NCI-H1694 treated with DMSO at 0.1 percent for 48 hours (cell line): ENCODE measurements at places on chromosomes 11 and 22.

- no peak for DNase-seq
Observed at GRCh38 chr22:46780453-46780852, 18.0 kb downstream of the TBC1D22A start.

DNA sequence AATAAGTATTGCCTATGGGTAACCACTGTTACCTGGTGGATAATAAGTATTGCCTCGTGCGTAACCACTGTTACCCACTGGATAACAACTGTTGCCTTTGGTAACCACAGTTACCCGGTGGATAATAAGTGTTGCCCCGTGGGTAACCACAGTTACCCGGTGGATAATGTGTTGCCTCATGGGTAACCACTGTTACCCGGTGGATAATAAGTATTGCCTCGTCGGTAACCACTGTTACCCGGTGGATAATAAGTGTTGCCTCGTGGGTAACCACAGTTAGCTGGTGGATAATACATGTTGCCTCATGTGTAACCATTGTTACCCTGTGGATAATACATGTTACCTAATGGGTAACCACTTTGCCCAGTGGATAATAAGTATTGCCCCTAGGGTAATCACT lies 9.8 kb upstream of the NXPE4 start:
- DNase-seq, result no peak

DNA sequence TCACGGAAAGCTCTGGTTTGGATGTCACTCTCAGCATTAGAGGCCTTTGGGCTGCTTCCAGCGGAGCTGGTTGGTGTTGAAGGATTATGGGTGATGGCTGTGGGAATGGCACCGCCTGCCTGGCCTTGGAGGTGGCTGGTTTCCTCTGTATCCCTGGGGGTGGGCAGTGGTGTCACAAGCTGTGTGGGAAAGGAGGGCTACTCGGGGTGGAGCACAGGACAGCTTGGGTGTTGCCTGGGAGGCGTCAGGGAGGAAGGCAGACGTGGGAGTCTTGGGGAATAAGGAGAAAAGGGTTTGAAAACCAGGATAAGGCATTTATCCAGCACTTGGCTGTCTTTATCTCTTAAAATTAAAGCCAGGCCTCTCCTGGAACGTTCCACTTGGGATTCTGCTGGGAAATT lies 71.8 kb downstream of the ADAMTS15 start:
- no peak for DNase-seq

DNA sequence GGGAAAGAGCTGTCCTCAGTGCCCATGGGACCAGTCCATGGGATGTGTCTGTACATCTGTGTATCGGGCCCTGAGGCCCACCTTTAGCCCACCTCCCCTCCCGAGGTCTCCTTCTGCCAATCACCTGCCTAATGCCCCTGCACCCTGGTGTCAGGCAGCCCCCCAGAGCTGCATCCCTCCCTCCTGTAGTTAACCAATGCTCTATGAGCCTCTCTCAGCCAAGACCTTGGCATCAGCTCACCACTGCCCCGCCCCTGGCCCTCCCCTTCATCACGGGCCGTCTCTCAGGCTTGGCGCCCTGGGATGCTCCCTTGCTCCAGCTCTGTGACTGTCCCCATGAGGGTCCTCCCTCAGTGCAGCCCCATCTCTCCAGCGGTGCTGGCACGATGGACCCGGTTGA lies 18.5 kb downstream of the MGAT3 start:
- no peak for DNase-seq

DNA sequence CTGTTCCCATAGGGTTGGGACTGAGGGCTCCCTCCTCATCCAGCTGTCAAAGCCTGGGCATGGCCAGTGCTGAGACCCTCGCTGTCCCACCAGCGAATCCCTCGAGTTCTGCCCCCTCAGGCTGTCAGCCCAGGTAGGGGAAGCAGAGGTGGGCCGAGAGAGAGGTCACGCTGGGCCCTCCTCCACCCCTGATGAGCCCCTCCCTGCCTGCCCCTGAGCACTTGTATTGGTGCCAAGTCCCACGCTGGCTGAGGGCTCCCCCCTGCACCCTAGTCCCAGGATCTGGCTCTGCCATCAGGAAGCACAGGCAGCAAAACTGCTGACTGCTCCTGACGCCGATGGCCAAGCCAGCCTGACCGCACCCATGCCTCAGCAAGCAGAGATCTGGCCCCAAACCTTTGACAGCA lies 3.3 kb downstream of the PRR33 start:
- DNase-seq, result no peak

DNA sequence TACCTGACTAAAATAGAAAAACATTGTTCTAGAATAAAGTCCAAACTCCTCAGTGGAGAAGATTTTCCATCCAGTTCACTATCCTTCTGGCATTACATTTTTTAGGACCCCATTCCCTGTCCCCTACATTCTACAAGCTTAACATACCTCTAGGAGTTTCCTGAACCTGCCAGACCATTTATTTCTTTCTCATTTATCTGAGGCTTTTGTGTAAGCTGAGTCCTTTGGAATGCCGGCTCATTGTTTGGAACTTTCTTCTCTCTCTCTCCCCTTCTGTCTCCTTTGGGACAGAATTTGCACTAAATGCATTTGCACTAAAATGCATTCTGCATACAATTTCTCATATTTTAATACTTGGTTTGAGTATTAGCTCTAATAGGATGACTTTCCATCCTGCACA lies 393.0 kb upstream of the ANO3 start:
- no peak for DNase-seq

GRCh38 chr11:27241311-27242122 lies 121.5 kb downstream of the CCDC34 start:
- DNase-seq, result no peak

DNA sequence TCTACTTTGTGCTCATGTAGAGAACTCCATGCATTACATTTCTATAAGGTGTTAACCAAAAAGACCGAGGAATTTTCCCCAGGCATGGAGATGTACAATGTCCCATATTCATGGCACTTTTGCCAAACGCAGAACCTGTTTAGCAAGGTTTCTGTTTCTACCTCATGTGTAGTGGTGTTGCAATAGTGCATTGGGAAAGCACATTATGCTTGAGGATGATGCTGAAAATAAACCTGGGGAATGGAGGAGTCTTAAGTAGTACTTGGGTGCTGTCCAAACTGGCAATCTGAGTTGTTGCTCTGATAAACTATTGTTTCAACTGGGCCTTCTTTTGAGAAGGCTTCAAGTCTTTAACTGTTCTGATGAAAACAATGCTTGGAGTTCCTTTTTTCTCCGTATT lies 11.5 kb upstream of the MUC15 start:
- DNase-seq, result no peak

GRCh38 chr11:11622340-11622706 lies 518 bp upstream of the GALNT18 start:
- no peak for DNase-seq
